AG08395 (cell line): ENCODE measurements at places on chromosomes 7 and 10.

DNA sequence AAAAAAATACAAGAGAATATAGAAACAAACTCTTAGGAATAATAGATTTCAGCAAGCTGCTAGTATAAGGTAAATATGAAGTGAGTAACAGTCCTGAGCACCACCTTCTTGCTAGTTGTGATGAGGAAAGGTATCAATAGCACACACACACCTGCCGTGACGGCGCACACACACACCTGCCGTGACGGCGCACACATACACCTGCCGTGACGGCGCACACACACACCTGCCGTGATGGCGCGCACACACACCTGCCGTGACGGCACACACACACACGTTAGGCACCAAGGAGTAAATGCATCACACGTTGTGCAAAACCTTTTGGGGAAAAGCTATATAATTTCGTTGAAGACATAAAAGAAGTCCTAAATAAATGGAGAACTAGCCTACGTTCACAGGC is 4.7 kb upstream of the JAKMIP3 start:
- no peak for DNase-seq

- peak; percentile 90 for DNase-seq
Observed at GRCh38 chr7:50812841-50813475, 30.3 kb upstream of the GRB10 start.

DNA sequence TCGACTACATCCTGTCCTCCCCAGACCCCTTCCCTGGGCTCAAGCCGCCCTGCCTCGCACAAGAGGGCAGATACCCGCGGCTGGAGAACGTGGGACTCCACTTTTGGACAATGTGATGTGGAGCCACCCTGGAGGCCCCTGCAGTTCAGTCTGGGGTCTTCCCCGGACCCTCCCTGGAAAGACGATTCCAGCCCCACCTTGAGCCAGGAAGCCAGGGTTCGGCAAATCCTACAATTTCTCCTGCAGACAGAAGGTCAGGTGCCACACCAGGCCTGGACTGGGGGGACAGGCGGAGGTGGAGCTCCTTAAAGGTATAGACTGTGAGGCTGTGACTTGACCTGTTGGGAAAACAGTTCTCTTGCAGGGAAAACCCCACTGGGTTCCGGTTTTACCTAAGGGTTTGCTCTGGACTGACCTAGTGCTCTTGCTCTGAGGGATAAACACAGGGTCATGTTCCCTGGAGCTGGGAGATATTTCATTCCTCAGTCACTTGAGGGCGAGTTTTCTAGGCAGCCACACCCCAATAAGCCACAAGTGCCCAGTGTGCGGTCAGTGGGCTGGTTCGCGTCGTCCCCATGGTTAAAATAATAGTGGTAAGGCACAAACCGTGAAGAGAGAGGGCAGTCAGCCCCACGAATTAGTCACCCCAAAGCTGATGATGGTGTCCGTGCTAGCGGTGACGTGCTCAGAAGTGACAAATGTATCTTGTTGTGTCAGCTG is 1.6 kb downstream of the FOXL3 start:
- DNase-seq = no peak

DNA sequence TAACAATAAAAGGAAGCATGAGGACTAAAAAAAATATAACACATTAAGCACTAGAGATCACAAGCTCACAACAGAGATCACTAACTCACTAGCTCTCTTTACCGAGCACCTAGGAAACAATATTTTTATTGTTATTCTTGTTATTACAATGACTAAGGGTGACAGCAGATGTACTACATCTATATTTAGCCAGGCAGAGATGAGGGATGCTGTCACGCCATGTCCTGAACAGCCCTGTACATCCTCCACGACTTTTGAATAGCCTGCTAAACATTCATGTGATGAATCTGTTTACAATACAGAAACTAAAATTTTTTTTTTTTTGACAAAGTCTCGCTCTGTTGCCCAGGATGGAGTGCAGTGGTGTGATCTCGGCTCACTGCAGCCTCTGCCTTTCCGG is 22.7 kb downstream of the FAM133B start:
- no peak for DNase-seq

- peak; percentile 96 for DNase-seq
Observed at GRCh38 chr10:130136226-130137089, at the start of gene GLRX3. Gene GLRX3, plus strand, starts transcription at chr10:130136391. Its CDS starts 30 bp downstream, at chr10:130136421.

DNA sequence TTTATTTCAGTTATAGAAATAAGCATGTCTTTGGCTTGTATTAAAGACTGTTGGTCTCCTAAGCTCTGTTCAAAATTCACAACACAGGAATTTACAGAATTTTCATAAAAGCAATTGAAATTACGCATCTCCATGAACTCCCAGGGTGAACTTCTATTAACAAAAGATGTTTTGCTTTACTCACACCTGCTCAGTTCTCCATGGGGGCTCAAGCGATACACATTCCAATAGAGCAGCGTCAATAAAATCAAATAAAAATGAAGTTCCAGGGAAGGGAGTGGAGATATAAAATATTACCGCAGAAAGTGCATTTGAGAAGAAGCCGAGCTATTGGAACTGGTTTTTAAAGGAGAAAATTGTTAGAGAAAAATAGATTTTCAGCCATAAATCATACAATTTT is 41.5 kb upstream of the ZNF438 start:
- no peak for DNase-seq

GRCh38 chr10:64486149-64486548 is 964.9 kb downstream of the REEP3 start:
- DNase-seq = peak; percentile 15

- no peak for DNase-seq
Observed at GRCh38 chr7:86745013-86745745, 101.5 kb downstream of the GRM3 start.

DNA sequence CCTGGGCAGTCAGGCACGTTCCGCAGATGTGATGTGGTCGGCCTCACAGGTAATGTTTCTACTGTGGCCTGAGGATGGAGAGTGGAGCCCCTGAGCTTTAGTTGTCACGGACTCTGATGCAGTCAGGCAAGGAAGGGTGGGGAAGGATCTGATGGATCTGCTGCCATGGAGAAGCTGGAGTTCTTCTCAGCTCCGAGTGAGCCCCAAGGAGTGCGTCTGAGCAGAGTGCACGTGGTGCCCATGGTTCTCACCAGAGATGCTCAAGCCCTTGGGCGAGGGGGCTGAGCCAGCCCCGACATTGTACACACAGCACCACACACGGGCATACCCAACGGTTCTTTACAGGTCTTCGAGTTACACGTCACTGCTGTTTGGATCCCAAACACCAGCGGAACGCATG is 192.5 kb downstream of the EBF3 start:
- DNase-seq = no peak

GRCh38 chr7:5170251-5170650 is 19.8 kb upstream of the WIPI2 start:
- no peak for DNase-seq

DNA sequence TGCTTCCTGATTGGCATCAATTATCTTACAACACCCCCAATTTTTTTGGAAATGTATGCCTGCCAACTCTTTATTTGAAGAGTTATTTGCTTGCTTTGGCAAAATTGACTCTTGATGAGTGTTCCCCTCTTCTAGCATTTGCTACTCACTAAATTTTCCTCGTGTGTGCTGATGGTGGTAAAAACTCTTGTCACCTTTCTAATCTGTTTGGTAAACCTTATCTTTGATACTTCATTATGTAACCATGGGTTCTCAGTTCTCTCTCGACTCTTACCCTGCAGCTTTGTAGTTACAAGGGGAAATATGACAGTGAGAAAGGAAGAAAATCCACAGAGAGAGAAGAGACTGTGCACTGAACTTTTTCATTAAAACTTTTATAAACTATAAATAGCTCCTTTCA is 102.5 kb downstream of the CDK14 start:
- DNase-seq = no peak

GRCh38 chr7:37385787-37386186 is 62.9 kb downstream of the ELMO1 start:
- no peak for DNase-seq

GRCh38 chr10:124162774-124163354 is 69.5 kb upstream of the CHST15 start:
- DNase-seq = no peak

DNA sequence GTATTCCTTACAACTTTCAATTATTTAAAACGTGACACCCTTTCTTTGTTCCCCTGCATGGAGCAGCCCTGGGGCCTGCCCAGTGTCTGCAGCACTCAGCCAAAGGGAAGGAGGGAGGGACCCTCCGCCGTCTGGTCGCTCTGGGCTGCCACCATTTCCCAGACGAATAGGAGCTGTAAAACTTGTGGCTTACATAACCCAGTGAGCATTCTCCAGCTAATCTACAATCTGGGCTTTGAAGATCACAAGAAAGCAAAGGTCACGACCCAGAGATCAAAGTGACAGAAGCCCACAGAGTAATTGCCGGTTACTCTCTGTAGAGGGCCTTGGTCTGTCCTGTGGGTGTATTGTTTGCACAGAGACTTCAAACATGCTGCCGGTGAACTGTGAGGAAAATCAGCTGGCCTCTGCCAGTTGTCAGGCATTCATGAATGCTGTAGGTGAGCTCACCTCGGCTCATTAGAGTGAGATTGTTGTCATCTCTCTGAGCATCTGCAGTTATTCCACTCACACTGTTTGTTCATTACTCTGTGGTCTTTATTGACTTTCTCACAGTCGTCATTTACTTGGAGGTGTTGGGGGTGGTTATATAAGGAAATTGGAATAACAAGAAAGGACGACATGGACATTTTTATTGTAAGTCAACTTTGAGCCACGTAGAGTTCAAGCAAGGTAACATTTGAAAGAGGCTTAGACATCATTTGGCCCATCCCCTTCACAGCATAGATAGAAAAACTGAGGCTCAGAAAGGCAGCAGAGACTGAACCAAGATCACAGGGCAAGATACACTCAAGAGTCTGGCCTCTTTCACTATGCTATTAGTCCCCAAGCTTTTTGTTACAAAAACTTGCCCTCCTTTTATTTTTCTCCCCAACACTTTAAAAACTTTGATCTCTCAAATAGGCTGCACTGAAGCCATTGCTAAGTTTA is 619.8 kb downstream of the LRMDA start:
- no peak for DNase-seq

DNA sequence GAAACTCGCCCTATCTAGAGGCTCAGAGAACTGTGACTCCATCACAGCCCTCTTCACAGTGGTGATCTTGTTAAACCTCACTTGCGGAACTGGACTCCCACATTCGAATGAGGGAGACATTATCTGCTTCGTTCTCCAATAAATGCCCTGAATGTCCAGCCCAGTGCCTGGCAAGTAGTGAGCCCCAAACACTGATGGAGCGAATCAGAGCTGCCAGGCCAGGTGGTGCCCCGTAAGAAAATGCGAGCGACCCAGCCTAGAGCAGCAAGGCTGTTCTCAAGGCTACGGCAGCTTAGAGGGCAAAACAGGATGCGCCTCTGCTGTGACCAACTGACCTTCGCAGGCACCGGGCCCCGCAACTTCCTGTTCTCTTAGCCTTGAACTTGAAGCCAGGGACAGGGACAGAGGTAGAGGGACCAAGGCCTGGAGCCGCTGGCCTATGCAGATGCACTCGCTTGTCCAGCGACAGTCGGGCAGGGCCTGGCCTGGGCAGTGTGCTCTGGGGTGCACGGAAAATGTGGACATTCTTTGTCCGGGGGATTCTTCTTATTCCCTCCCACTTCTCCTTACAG is 217.6 kb downstream of the TCERG1L start:
- DNase-seq = no peak

DNA sequence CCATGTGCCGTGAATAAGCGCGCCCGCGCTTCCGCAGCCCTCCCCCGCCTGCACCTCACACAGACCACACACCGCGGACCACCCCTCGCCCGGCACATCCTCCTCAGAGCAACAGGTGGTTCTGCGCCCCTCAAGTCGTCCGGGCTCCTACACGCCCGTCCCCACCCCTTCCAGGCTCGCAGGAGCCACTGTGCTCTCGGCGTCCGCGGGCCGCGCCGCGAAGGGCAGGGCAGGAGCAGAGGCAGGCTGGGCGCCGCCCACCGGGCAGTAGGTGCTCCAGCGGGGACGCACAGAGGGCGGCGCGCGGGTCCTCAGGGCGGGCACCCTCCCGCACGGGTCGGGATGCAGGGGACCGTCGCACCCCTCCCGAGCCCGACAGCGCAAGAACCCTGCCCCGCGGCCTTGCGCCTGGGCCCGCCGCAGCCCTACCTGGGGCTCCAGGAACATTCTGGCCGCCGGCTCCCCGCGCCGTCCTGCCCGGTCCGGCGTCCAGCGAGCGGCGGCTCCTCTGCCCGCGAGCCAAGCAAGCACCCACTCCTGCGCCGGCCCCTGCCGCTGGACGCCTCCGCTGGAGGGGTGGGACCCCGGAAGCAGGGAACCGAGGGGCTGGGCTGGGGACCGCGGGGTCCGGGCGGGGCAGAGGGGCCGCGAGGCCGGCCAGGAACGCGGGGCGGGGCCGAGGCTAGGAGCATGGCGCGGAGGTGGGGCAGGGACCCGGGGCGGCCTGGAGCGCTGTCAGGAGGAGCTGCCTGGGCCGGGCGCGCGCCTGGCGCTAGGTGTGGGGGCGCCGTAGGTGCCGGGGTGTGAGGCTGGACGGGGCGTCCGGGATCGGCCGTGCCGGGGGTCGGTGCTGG is 37.4 kb downstream of the RASGEF1A start:
- no peak for DNase-seq

DNA sequence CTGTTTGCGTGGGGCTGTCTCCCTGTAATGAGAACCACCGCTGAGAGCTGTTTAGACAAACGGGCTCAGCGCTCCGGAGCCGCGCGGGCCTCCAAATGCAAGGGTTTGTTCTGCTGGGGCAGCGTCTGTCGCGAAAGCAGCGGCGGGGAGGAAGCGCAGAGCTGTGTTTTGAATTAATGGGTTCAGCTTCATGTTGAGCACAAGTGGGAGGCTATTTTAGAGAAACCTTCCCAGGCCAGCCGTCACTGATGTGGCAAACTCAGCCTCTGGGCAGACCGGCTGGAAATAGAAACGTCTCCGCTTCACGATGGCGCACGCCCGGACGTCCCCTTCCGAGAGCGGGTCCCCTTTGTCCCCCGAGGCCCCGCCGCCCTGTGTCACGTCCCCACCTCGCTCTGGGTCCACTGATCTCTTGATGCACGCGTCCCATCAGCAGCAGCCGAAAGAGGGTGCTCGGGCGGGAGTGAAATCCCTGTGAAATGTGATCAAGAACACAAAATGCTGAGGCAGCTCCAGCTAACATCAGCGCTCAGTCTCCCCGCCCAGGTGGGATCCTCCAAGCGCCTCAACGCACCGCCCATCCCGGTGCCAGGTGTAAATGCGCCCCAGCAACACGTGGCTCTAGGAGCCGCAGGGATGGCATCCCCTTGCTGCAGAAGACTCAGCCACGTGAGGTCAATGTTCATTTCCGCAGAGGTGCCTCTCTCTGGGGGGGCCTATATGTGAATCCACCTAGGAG is 44.9 kb downstream of the BAMBI start:
- peak; percentile 28 for DNase-seq

GRCh38 chr10:73931767-73932619 is 21.1 kb downstream of the PLAU start:
- no peak for DNase-seq

DNA sequence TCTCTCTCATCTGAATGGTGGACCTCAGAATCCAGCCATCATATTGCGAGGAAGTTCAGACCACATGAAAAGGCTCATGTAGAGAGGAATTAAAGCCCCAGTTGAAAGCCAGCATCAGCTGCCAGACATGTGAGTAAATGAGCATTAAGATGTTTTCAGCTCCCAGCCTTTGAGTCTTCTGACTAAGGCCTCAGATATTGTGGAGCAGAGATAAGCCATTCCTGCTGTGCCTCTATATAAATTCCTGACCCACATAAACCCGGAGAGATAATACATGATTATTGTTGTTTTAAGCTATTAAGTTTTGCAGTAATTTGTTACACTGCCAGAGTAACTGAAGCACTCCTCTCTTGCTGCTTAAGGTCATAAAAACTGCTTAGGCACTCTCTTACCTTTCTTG is 14.6 kb downstream of the FAM149B1 start:
- peak; percentile 17 for DNase-seq

- no peak for DNase-seq
Observed at GRCh38 chr7:23100697-23101096, 4.9 kb upstream of the KLHL7 start.

- no peak for DNase-seq
Observed at GRCh38 chr10:98676895-98677294, 230.2 kb upstream of the HPS1 start.
